AG04449 (cell line): ENCODE measurements at places on chromosomes 1 and 21.

DNA sequence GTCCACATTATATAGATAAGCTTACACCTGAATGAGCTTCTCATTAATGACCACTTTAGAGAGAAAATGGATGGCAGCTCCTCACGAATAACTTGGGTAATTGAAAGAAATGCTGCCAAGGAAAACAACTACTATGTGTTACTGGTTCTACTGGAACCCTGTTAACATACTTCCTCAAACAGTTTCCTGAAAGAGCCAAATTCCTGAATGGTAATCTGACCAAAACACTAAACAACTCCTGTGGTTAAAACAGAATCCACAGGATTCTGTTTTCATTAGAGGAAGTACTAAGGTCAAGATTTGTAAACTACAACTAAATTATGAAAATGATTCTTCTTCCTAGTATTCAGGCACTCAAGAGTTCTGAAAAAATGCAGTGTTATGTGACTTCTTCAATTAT is 107.2 kb downstream of the DNM3 start:
- DNase-seq: peak; percentile 4

DNA sequence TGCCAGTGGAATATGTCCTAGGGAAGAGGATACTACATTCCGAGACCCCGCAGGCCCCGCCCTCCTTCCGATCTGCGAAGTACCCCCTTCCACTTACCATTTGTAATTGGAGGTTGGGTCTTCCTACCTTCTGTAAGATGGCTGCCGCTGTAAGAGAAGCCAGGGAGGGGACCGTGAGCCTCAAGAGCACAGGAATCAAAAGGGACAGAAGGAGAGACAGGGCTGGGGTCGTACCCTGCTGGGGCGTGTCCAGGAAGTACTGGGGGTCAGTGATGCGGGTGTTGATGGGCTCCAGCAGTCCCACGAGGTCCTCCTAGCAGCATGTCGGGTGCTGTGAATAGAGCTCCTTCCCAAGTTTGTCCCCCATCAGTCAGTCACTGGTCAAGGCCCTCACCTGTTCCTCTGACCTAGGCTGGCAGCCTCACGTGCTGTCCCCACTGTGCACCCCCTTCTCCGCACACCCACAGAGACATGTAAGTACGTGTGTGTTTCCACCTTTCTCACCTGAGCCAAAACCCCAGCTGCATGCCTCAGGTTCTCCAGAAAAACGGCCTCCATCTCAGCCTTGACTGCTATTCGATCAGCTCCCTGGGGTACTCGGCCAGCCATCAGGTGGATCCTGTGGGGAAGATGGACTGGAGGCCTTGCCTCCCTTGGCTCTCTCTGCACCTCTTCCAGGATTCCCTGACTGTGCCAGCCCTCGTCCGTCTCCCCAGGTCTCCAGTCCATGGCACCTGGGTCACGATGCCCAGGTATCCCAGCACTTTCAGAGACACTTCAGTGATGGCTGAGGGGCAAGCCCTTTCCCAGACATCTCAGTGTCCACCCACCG is 1.8 kb downstream of the HYI start:
- DNase-seq: no peak

- no peak for DNase-seq
These were observed 10.9 kb upstream of the PRELP start for GRCh38 chr1:203464743-203465142.

DNA sequence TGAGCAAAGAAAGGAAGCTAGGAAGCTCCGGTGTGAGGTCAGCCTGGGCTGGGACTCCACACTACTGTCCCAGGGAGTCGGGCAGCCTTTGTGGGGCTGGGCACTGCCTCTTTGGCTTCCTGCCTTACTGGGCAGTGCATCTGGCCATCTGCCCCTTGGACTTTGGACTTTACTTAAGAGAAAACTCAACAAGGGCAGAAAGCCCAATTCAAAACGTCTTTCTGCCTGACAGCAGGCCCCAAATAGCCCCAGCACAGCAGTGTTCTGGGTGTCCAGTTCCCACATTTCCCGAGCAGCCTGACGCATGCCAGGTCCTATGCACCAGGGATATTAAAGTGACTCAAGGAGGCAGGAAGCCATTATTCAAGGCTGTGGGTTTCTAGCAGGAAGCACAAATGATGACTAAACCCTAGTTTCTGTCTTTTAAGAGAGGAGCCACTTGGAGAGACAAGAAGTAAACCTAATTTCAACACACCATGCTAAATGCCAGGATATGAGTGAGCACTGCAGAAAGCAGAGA is 37.9 kb upstream of the EDEM3 start:
- DNase-seq: peak; percentile 96

DNA sequence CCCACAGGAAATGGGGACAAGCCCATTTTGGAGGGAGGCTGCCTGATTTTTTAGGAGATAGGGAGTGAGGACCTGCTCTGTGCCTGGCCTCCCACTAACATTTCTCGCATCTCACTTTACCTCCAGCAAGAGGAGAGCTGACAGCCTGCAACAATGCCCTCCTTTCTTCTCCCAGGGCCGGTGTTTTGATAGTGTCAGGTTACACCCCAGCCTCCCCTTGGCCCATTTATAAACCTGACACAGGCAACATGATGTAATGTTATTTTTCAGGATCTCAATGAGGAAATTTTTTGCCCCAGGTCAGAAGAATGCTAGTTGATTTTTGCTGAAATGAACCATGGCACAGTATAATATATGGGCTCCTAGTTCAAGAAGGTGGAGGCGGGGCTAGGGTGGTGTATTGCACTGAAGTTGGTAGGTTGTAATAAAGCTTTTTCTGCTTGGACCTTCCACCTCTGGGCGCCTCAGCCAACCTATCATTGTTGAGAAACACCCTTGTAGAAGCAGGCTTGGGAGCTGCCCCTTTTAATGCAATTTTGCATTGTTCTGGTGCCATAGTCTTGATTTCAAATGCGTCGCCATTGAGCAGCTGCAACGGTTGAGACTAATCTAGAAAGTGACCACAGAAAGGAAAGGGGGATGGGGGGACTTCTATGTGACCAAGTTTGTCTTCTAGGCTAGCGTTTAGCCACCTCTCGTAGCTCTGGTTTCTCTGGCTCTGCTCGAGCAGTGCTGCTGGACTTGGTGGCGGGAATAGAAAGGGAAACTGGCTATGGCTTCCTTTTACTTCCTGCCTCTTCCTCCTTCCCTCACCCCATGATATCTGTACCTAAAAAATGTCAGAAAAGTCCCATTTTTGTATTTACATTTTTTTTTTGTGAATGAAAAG is 53.0 kb downstream of the PBX1 start:
- DNase-seq: no peak

GRCh38 chr1:238152119-238152518 is 261.4 kb upstream of the ZP4 start:
- no peak for DNase-seq

DNA sequence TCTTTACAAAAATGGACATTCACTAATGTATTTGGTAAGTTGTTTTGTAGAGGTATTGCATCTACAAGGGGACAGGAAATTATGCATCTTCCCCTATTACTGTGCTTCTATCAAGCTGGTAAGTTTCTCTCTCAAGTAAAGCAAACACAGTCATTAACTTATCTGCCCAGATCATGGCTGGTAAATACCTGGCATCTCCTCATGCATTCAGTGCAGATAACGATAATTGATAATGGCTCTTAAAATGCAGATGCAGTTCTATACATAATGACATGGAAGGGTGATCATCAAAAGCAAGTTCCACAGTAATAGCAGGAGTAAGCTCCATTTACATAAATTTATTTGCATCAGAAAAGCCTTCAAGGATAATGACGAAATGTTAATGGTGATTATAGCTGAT is 122.4 kb downstream of the SIPA1L2 start:
- no peak for DNase-seq

DNA sequence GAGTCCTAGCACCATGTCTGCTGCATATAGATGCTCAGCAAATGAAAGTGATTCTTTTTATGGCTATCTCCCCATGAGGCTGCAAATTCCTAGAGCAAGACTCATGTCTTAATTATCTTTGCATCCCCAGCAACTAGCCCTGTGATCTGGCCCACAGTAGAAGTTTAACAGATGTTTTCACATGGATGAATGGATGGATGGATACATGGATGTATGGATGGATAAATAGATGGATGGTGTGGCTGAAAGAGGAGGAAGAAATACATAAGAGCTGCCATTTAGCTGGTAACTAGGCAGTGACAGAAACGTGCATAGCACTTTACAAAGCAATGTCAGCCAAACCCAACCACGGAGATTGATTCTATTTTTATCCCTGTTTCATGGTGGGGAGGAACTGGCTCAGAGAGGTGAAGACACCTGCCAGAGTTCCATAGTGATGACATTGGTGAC is 32.7 kb upstream of the ZBTB40 start:
- DNase-seq: peak; percentile 42

DNA sequence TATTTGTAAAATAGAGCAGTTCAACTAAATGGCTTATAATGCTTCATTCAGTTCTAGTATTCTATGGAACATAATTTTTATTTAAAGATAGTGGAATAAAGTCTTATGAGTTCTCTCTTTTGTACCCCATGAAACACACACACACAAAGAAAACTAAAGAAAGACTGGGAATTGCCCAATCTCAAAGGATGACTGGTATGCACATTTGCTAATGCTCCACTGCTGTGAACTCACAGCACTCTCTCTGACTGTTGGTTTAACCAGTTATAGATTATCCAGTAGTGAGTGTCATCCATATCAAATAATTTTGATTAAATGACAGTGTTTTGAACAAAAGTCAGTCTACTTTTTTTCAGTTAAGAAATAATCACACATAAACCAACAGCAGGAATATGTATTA is 1082.4 kb upstream of the B3GALT2 start:
- peak; percentile 14 for DNase-seq

DNA sequence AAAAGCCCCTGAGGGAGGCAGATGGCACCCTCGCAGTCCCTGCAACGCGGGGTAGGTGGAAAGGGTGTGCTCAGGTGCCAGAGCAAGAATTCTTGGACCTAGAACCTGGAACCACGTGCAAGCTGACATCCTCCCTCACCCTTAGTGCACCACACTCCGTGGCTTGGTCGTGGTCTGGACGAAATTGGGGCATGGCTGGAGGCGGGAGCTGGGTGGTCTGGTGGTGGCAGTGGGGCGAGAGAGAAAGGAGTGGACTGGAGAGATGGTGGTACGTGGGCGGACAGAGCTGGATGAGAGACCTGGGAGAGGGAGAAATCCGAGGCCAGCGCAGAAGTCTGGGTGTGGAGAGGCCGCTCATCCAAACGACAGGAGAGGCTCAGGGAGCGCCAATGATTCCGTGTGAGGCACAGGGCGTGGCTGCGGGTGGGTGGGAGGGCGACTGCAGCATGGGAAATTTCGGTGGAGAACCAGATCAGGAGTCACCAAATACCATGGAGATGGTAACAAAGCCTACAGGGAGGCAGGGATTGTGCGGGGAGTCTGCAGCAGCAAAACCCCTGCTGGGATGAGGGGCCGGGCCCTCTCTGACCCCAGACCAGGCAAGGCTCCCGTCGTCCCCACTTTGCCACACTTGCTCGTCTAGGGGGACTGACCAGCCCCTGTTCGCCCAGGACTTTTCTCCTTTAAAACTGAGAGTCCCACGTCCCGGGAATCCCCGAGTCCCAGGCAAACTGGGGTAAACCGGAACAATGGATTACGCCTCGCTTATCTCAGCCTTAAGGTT is 31.9 kb downstream of the CDCP2 start:
- no peak for DNase-seq

DNA sequence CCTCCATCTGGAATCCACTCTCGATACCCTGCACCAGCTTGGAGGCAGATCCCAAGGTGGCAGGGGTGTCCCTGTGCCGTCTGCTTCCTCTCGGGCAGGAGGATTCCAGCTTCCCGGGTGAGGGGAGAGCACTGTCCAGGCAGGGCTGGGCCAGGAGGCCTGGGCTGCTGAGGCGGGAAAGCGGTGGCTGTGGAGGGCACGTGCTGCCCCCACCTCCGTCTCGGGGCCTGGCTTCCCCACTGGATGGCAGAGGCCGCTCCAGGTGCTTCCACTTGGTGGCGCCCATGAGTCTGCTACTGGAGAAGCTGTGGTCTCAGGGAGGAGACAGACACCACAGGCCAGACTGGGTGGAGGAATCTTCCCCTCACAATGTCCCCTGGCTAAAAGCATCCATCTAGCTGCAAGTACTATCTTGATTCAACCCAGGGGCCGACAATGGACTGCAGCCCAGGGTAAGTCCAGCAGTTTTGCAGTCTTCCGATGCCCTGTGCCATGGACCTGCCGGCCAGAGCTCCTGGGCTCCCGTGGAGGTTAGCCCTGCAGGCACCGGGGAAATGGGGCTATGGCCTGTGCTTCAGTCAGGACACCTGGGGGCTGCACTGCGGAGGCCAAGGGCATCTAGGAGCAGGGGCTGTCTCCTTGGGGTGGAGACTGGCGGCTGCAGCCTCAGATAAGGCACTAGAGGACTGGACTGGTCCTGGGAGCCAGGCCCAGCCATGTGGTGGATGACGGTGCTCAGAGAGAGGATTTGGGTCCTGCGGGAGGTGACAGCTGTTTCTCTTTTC is 41.3 kb upstream of the EIF4G3 start:
- no peak for DNase-seq

GRCh38 chr1:59220356-59220755 is 76.5 kb upstream of the FGGY start:
- no peak for DNase-seq

- no peak for DNase-seq
These were observed 480.6 kb downstream of the SETD4 start for GRCh38 chr21:35579520-35580293.

GRCh38 chr21:38631676-38632075 is 133.4 kb upstream of the ERG start:
- DNase-seq: no peak

DNA sequence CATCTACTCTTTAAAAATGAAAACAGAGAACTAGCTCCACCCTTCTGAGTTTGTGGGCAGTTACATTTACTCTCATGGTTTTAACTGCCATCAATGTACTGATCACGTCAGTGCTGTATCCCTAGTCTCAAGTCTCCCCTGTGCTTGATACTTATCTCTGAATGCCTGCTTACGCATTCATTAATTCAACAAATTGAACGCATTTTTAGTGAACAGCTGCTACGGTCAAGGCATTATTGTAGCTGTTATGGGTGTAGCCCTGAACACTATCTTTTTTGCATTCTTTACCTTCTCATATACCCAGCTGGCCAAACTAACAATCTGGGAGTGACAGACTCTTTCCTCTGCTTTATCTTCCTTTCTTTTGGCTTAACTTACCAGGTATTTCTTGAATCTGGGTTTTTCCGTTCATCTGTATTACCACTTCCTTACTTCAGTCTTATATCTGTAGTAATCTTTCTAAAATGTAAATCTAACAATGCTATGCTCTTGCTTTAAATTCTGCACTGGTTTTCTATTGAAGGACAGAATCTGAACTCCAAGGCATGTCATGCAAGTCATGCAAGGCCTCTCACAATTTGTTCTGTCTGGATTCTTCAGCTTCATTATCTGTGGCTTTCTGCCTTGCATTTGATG is 33.3 kb downstream of the SMG7 start:
- no peak for DNase-seq
